H7 (cell line): ENCODE measurements at places on chromosomes 4 and X. TPM values are rescaled to one million over a fixed set of nuclear protein-coding genes. Genes with fewer than 3 reads are reported as not detected.
A peak's percentile ranks its signal among the peaks of the same experiment; 100 is the strongest.

The WAS gene
- total RNA-seq: 0.67 and 0.69 TPM in 2 replicates

The IQCM gene
- total RNA-seq: 0.17 and 0.18 TPM in 2 replicates

The SRPX gene
- total RNA-seq: 8.0 and 9.9 TPM in 2 replicates

The DDX3X gene
- 186 and 198 TPM in 2 replicates for total RNA-seq

- no peak for DNase-seq
Observed at GRCh38 chr4:46270986-46271596, 118.8 kb downstream of the GABRA2 start.

DNA sequence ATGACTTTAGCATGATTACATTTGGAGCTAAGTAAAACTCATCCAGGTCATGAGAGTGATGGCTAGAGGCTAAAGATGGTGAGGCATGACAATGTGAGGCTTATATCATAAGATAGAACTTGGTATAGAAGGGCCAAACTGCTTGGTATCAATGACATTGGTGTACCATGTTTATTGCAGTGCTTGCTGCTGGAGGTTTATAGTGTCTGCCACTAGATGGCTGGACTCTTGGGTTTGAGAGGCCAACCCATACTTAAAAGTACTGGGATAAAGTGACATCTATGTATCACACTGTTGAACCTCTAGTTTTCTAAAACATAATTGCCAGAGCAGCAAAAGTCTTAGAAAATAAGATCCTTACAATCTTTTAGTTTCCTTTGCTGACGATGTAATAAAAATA, 83.0 kb upstream of the TACR3 start:
- DNase-seq: no peak

DNA sequence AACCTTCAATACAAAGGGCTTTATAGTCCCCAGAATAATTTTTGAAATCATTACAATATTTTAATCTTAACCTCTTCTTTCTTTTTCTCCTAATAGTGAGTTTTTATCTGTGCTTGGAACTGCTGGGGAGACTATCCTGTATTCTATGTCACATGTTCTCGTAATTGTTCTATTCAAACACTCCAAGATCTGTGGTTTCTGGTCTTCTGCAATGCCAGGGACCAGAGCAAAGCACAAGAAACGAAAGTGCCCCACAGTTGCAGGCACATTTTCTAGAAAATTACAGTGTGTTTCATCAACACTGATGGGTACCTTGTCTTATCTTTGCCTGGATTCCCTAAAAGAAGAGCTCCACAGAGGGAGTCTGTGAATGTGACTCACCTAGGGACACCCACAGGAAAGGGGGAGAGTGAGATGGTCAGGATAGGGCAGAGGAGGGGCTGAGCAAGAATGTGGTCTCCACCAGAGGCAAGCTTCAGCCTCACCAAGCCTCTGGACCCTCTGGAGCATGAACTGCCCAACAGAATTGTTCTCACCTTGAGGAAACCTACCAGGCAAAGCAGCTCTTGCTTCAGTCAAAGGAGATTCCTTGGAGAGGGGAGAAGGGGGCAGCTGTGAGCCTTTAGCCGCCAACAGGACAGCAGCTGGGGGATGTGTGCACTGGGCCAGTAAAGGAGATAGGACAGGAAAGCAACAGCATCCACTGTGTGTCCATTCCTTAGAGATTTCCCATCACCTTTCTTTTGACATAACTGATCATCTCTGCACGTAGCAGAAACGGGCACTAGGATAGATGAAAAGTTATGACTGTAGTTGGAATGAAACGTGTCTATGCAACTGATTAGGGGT, 25.9 kb downstream of the UNC5C start:
- DNase-seq: no peak

DNA sequence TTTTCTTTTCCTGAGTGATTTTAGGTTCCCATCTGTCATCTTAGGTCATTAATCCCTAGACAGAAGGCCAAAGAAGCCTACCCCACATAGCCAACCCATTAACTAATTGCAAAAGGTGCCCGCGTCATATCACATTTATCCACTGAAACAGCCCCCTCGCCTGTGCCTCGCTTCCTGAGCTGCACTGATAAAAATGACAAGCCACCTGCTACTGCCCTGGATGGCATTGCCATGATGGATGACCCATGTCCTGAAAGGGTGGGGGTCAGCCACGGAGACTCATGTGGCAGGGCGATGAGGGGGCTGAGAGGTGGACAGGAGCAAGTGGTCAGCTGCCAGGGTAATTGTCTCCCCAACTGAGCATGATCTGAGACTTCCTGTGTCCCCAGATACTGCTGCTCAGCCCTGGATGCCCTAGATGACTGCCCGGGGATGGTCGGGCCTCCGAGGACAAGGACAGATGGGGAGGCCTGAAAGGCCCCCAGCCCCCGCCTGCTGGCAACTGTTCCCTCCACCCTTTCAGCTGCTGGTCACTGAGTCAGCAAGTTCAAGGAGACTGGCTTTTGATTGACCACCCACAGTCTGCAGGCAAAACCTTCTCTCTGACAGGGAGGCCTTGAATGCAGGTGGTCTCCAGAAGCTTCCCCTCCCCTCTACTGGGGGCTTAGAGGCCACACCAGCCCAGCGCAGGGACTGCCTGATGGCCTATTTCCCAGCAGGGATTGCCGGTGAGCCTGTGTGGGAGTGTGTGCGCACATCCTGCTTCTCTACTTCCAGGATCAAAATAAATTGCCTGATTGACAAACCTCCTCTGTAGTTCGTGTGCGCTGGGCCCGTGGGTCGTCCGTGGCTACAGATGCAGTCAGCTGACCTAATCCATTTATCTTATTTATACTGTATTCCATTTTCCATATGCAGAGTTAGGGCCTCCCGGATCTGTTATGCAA, 496.3 kb downstream of the BCOR start:
- peak; percentile 45 for DNase-seq

GRCh38 chr4:1608196-1608820, 75.8 kb downstream of the FAM53A start:
- DNase-seq: peak; percentile 64

- DNase-seq: no peak
Observed at GRCh38 chr4:97867557-97868091, 275.7 kb downstream of the STPG2 start.

- peak; percentile 43 for DNase-seq
Observed at GRCh38 chrX:22081475-22082092, 49.5 kb downstream of the PHEX start.

GRCh38 chr4:89266128-89266527, 41.5 kb downstream of the GPRIN3 start:
- no peak for DNase-seq

DNA sequence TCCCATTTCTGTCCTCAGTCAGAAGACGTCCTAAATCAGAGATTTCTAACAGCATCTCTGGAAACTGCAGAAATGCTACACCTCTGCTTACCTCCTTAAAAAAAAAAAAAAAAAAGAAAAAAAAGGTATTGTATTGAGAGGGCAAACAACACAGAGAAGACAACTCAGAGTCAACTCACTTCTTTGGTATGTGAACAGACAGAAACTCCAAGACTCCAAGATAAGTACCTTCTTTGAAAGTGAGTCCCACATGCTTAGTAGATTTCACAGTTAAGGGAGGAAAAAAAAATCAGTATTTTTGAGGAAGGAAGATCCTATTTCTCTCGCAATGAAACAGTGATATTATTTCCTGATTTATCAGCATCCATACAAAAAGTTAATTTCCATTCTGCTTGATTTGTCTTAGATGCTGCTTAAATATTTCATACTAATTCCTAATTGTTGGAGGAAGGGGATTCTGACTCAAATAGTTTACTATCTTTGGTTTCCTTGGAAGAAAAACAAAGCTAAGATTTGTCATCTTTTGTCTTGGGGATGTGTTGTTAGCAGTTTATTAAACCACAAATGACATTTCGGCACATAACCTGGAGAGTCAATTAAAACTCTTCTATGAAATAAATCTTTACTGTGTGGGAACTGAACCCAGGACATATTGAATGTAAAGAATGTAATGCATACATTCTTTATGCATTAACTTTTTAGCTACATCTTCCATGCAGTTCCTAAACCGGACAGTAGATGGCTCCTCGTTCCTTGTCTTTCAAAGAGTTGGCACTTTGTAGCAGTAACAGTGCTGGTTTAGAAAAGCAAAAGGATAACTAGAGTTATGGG, 4.7 kb downstream of the RASGEF1B start:
- DNase-seq: peak; percentile 39

GRCh38 chr4:60923075-60923474, 277.1 kb upstream of the ADGRL3 start:
- DNase-seq: no peak
